Activated effector memory CD4-positive, alpha-beta T cell treated with anti-CD3 and anti-CD28 coated beads, Interleukin-2, amount 50 U/mL, for 16 hours (primary cell): ENCODE measurements at places on chromosomes 2 and 18.

DNA sequence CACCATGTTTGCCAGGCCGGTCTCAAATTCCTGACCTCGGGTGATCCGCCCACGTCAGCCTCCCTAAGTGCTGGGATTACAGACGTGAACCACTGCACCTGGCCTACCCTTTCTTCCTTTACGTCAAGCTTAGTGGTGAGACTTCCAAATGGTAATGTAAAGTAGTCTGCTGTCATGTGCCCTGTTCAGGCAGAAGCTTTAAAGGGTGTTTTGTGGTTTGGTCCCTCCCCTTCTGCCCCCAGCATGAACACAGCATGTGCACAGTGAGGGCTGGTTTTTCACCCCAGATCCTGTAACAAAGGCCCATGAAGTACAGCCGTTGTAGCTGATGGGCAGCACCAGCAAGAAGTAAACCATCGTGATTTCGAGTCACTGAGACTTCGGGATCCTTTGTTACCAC lies 2.7 kb upstream of the DTYMK start:
- DNase-seq = no peak

DNA sequence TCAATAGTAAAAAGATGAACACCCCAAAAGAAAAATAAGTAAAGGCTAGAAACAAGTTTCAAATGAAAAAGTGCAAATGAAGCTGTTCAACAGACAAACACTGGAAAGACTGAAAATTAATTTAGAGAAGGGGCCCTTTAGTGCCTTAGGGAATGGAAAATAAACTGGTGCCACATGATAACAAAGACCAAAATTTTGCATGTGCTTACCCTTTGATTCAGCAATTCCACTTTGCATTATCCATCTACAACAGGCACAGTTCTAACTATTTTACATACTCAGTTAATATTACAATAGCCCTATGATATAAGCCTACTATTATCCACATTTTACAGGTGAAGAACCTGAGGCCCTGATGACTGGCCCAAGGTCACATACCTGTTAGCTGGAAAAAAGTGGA lies 183.9 kb downstream of the NBAS start:
- DNase-seq = no peak

GRCh38 chr2:70005752-70006446 lies 44.5 kb upstream of the ASPRV1 start:
- DNase-seq = peak; percentile 31

DNA sequence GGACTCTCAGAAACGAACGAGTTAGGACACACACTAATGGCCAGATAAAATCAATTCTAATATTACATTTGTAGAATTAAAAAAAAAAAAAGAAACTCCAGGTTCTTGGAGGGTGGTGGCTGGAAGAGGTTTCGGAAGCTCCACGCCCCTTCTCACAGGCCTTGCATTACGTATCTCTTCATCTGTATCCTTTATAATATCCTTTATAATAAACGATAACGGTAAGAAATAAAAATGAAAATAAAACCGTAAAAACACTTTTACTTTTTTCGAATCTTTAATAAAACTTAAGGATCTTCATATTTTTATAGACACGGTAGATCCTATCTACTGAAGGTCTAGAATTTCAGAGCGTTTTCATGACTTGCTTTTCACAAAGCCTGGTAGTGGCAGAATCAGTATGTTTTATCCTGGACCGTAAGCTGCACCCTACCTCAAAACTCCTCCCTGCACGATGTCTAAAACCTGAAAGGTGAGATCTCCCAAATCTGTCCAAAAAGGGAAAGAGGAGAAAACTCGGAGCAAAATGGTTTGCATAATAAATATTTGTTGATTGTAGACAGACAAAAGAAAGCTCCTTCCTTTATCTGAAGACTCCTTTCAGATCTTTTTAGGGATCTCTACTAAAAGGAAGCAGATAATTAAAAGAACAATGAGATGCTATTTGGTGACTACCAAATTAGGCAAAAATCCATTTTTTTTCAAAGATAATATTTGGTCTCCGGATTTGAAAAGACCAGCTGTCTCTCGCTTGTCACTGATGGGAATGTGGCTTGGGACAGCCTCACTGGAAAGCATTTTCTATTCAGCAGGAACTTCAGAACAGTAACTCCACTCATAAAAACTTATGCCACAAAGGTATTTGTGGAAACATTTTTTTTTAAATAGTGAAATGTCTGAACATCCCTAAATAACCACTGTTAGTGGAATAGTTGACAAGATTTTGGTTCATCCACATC lies 2.0 kb upstream of the CXCR4 start:
- no peak for DNase-seq

DNA sequence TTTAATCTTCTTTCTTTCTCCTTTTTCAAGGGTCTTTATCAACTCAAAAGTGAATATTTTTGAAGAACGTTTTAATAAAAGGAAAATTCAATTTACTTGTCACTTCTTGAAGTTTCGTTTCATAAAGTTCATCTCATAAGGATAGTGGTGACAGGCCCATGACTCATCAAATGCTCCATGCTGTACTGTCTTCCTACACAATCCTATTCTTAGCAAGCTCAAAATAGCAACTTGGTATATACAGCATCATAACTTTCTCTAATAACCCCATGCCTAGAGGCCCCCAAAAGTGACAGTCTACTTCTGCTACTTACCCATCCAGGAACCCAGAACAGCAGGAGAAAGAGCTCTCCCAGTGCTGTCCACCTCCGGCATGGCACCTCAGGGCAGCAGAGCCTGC lies 7.7 kb downstream of the FBXO15 start:
- no peak for DNase-seq

DNA sequence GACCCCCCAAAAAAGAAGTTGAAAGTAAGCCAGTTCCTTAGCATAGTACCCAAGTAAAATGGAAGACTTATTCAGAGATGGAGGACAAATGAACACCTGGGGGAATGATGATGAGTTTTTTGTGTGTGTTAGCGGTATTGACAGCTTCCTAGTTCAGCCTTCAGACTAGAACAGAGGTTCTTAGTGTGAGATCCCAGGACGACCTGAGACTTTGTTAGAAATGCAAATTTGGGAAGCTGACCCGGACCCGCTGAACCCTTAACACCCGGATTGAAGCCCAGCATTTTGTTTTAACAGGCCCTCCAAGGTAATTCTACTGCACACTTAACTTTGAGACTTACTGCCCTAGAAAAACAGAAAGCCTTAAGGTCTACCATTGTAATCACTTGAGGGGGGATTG lies 20.3 kb downstream of the SPOPL start:
- no peak for DNase-seq

DNA sequence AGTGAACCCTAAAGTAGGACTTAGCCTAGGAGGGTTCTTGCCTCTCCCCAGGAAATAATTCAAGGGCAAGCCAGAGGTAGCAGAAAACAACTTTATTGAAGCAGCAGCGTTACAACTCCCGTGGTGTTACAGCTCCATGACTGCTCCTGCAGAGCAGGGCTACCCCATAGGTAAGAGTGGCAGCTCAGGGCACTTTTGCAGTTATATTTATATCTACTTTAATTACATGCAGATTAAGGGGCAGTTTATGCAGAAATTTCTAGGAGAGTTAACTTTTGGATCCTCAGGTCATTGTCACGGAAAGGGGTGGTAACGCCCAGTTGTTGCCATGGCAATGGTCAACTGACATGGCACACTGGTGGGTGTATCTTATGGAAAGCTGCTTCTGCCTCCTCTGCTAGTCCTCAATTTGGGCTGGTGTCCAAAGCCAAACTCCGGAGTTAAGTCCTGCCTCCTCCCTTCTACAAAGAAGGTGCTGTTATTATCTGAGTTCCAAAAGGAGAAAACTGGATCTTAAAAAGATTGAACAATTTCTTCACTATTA lies 1413.0 kb downstream of the DSC3 start:
- DNase-seq = no peak

GRCh38 chr2:201952187-201952586 lies 81.5 kb upstream of the FZD7 start:
- no peak for DNase-seq

- no peak for DNase-seq
These were observed 211.8 kb downstream of the SLC8A1 start for GRCh38 chr2:40240070-40240469.

GRCh38 chr2:24385366-24385765 lies 25.0 kb upstream of the ITSN2 start:
- DNase-seq = no peak

- peak; percentile 80 for DNase-seq
These were observed 187.7 kb upstream of the CXCR4 start for GRCh38 chr2:136305517-136306192.

GRCh38 chr18:8744038-8744437 lies 38.7 kb downstream of the MTCL1 start:
- no peak for DNase-seq

DNA sequence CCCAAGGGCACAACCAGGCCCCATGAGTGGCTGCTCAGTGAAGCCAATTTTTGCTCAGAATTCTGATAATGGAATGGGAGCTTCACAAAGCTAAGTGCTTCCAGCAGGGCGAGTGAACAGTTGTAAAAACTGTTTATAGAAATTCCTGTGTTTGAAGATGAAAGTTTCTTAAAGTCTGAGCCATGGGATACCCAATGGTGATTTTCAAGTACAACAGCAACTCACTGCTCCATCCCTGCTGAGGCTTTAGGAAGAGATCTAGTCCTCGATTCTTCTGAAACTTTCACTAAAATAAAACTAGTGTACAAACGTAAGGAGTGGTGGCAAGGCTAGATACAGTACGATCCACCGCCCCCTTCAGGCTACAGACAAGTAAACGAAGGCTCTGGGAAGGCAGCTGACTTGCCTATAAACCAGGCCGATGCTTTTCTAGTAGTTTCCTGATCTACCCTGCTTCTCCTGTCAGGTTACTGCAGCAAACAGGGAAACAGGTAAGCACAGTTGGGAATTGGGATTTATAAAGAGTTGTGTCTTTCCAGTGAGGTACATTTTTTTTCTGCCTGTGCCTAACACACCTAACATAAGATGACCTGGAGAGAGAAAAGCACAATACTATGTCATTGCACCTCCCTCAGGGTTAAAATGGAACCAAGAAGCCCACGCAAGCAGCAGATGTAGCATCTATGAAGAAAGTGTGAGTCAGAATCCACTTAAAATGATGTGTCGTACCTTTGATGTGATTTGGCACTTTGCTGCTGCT lies 108.7 kb downstream of the UXS1 start:
- DNase-seq = peak; percentile 81

- peak; percentile 51 for DNase-seq
These were observed 93.9 kb upstream of the CTDP1 start for GRCh38 chr18:79585395-79586370.

- no peak for DNase-seq
These were observed 404.7 kb downstream of the GALR1 start for GRCh38 chr18:77654302-77654701.

GRCh38 chr2:229296016-229296415 lies 24.9 kb upstream of the PID1 start:
- DNase-seq = no peak

GRCh38 chr2:99680946-99681345 lies 191.1 kb upstream of the REV1 start:
- no peak for DNase-seq

GRCh38 chr2:225171350-225171749 lies 129.1 kb upstream of the DOCK10 start:
- DNase-seq = no peak

- DNase-seq = no peak
These were observed at the start of gene LYPD6 for GRCh38 chr2:149330127-149331022. Gene LYPD6, plus strand, starts transcription at chr2:149330587. Its CDS starts 107,122 bp downstream, at chr2:149437709.

GRCh38 chr2:209426432-209426831 lies 2.6 kb downstream of the MAP2 start:
- no peak for DNase-seq

DNA sequence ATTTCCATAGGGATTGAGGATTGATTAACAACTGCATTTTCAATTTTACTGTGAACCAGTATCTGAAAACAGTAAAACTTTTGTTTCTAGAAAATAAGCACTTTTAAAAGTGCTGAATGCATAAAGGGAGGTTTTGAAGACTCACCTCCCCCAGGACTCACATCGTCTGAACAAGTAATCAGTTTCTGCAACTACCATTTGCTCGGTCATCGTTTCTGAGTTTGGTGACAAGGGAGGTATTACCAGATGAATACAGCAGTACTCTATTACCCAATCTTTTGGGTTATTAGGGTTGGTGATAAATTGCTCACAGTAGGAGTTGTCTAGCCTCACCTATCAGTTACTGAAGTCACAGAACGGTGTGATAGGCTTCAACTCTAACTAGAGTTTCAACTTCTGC lies 234.5 kb upstream of the FN1 start:
- no peak for DNase-seq

DNA sequence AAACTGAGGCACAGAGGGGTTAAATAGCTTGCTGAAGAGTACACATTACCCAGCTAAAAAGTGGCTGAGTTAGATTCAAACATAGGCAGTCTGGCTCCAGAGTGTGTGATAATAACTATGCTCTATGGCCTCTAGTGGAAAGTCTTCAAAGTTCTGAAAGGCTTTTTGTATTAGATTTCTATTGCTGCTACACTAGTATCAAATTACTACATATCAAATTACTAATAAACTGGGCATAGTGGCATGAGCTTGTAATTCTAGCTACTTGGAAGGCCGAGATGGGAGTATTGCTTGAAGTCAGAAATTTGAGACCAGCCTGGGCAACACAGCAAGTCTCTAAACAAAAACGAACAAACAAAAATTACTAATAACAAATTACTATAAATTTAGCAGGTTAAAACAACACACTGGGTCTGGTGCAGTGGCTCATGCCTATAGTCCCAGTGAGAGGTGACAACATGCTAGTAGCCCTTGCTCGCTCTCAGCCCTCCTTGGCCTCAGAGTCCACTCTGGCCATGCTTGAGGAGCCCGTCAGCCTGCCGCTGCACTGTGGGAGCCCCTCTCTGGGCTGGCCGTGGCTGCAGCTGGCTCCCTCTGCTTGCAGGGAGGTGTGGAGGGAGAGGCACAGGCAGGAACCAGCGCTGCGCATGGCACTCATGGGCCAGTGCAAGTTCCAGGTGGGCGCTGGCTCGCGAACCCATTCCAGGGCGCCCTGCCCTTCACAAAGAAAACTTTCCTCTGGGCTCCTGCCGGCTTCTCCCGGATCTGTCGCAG lies 38.2 kb upstream of the TWSG1 start:
- DNase-seq = no peak

DNA sequence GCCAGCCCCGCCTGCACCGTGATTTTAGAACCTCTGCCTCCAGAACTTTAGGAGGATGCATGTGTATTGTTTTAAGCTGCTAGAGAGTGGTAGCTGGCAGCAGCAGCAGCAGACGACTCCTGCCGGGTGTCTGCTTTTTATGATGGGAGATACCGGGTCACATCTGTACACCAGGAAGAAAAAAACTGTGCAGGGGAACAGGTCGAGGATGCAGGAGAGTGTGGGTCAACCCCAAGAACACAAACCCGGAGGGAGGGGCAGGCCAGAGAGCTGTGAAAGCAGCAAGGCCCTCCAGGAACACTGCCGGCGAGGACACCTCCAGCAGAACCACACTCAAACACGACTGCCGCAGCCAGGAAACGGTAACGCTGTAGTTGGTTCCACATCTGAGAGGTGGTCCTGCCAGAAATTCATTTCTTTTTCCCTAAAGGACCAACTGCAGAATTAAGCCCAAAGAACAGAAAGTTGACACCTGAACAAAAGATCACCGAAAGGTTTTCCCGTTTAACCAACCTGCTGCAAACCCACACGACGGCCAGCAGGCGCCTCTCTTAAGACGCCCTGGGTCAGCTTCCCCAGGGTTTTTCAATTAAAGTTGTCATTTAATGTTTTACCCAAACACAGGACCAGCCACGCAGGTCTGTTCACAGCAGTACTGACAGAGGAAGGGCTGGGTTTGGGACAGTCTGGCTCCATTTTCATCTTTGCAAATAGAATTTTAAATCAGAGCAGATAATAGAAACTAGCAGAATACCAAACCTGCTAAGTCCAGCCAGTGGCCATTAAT lies 60.5 kb downstream of the NDUFA10 start:
- peak; percentile 30 for DNase-seq
